ENCODE measurements at places on chromosomes 12 and 14. TPM values are rescaled to one million over a fixed set of nuclear protein-coding genes. Genes with fewer than 3 reads are reported as not detected.

Gene NTF3
- polyA plus RNA-seq, result not detected

Gene NDRG2
- polyA plus RNA-seq, result 29.2 TPM

Gene NPFF
- polyA plus RNA-seq, result not detected

Gene WIF1
- polyA plus RNA-seq, result not detected

Gene AMIGO2
- polyA plus RNA-seq, result 30.4 TPM

Gene IAPP
- polyA plus RNA-seq, result not detected

Gene TXNDC16
- 2.0 TPM for polyA plus RNA-seq

Gene DUSP16
- polyA plus RNA-seq, result 4.4 TPM

Gene RPGRIP1
- not detected for polyA plus RNA-seq

Gene KRT73
- 6.2 TPM for polyA plus RNA-seq

Gene SLC24A4
- not detected for polyA plus RNA-seq

Gene AP5M1
- 43.1 TPM for polyA plus RNA-seq

Gene SYCP3
- not detected for polyA plus RNA-seq

Gene CYP27B1
- not detected for polyA plus RNA-seq

Gene MMP19
- polyA plus RNA-seq, result not detected

Gene OR4K1
- not detected for polyA plus RNA-seq

Gene PCED1B
- 147 TPM for polyA plus RNA-seq

Gene MBD6
- polyA plus RNA-seq, result 0.50 TPM

Gene PLEK2
- polyA plus RNA-seq, result 5.4 TPM

Gene SCN8A
- polyA plus RNA-seq, result 0.01 TPM

Gene OAS3
- polyA plus RNA-seq, result 14.8 TPM

Gene KCNH5
- not detected for polyA plus RNA-seq

Gene ZNF891
- 0.56 TPM for polyA plus RNA-seq

Gene PLCZ1
- not detected for polyA plus RNA-seq

Gene GLIPR1L1
- not detected for polyA plus RNA-seq

Gene MTHFD1
- 40.2 TPM for polyA plus RNA-seq

Gene PTPN6
- polyA plus RNA-seq, result 387 TPM

Gene SERPINA12
- polyA plus RNA-seq, result not detected

Gene IL22
- polyA plus RNA-seq, result not detected

Gene SOCS2
- polyA plus RNA-seq, result 22.6 TPM

Gene EML1
- not detected for polyA plus RNA-seq

Gene SGPP1
- 13.1 TPM for polyA plus RNA-seq

Gene OLR1
- polyA plus RNA-seq, result not detected

Gene MGST1
- not detected for polyA plus RNA-seq

Gene DENND5B
- not detected for polyA plus RNA-seq

Gene SCNN1A
- 1.2 TPM for polyA plus RNA-seq

Gene IL31
- not detected for polyA plus RNA-seq

Gene PLEKHG7
- not detected for polyA plus RNA-seq

Gene MMP17
- not detected for polyA plus RNA-seq

Gene CDC42BPB
- polyA plus RNA-seq, result 0.43 TPM

Gene FBXO34
- 25.4 TPM for polyA plus RNA-seq

Gene PSMA3
- polyA plus RNA-seq, result 163 TPM

Gene CLEC4C
- polyA plus RNA-seq, result not detected

Gene CFAP251
- not detected for polyA plus RNA-seq

Gene CISTR
- not detected for polyA plus RNA-seq

Gene INHBE
- not detected for polyA plus RNA-seq

Gene E2F7
- polyA plus RNA-seq, result not detected

Gene NDUFB1
- polyA plus RNA-seq, result 245 TPM

Gene MOK
- 1.6 TPM for polyA plus RNA-seq

Gene GALNT16
- not detected for polyA plus RNA-seq

Data from naive thymus-derived CD4-positive, alpha-beta T cell (primary cell).